ENCODE measurements at places on chromosomes 7 and 10.

GRCh38 chr7:68065581-68065980 is 1068.9 kb downstream of the TYW1 start:
- no peak for DNase-seq

DNA sequence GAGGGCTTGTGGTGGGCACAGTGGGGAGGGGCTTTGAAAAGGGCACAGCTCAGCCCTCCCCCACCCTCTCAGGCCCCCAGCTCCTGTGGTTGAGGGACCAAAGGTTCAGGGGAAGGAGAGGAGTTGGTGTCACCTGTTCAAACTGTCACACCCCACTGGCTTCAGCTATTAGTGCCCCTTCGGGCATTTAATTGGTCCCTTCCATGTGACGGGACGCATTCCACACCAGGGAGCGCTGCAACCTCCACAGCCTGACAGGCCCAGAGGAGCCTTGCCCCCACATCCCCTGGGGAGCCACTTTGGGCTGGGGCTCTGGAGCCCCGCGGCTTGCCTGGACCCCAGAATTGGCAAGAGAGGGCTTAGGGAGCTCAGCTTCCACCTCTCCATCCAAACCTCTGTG is 75.7 kb downstream of the C10orf105 start:
- DNase-seq, result peak; percentile 37

- no peak for DNase-seq
These were observed 5.4 kb upstream of the AKR1C3 start for GRCh38 chr10:5088703-5089261.

- no peak for DNase-seq
These were observed 77.1 kb upstream of the SCIN start for GRCh38 chr7:12493407-12493806.

- DNase-seq, result no peak
These were observed 6.1 kb upstream of the DDX50 start for GRCh38 chr10:68895041-68895440.

DNA sequence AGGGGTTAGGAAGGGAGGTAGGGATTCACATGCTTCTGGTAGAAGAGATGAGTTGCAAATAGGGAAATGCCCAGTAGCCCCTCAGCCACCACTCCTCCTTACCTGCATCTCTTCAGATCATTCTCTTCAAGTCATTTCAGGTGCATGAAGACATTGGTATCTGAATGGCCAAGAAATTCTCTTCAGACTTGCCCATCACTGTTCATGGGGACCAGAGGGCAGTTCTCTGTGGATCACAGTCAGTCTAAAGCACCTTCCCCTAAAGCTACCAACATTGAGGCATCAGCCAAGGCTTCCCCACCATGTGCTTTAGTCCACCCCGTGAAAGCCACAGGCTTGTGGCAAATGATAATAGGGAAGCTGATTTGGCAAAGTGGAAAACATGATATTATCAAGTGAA is 319.4 kb upstream of the ZNF32 start:
- DNase-seq, result no peak

- DNase-seq, result no peak
These were observed 22.5 kb downstream of the RNF133 start for GRCh38 chr7:122676466-122676865.

Measured in right kidney (tissue), 9 donors.